ENCODE measurements at places on chromosomes 5 and 9.

DNA sequence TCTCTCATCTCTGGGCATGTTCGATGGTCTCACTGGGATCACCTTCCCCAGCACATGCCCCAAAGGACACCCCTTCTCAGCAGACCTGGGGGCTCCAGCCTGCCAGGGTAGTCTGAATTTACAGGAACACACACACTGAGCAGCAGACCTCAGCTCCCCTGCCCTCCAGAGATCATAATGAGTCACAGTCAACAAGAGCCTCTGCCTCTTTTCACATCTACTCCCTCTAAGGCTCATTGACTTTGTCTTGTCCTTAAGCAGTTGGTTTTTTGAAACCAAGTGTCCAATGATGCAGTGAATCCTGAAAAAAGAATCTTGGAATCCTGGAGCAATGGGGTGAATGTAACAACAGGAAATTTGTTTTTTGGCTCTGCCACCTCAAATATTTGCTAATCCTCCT, 20.8 kb downstream of the GABBR2 start:
- no peak for DNase-seq

DNA sequence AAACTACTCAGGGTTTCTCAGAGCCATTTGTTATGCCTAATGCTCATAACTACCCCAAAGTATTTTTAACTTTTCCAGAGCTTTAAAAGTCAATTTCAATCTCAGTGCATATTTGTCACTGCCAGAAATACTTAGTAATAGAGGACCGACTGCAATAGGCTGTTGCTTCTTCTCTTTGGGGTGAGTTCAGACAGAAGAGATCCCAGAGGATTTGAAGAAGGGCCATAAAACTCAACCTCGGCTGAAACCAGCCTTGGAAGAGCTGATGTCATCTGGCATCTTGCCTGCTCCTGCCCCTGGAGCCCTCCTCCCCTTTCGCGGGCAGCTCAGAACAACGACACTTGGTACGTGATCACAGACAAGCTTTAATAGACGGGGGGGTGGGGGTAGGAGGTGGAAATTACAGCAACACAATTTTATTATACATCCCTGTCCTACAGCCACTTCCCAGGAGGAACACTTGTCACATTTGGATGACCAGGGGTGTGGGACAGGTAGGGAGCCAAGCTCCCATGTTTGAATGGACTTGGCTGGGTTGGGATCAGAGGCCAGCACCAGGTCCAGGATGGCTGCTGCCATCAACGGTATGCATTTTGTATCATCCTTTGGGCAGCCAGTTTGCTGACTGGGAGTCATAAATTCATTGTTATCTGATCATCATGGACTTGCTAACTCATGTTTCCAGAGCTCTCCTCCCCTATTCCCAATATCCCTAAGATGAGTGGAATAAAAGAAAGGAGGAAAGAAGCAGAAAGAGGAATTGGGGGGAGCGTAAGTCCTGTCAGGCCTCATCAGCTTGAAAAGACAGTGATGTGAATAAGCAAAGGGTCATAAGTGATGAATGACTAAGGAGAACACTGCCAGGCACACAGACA, 186.6 kb upstream of the PANK3 start:
- DNase-seq, result no peak

DNA sequence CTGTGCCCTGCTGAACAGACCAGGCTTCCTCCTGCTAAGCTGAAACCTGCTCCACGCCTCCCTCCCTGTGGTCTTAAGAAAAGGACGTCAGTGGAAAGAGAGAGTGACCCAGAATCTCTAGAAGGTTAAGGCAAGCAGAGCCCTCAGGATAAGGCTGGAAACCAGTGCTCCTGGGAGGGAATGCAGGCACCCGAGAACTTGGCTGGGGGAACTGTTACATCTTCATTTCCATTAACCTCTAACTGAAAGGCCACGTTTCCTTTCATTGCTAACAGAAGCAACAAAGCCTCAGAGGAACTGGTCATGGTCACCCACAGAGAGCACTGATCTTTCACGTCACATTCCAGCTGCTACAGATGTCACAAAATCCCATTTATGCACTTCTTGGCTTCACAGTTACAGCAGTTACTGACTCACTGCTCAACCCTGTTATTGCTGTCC, 26.1 kb upstream of the AKNA start:
- no peak for DNase-seq

DNA sequence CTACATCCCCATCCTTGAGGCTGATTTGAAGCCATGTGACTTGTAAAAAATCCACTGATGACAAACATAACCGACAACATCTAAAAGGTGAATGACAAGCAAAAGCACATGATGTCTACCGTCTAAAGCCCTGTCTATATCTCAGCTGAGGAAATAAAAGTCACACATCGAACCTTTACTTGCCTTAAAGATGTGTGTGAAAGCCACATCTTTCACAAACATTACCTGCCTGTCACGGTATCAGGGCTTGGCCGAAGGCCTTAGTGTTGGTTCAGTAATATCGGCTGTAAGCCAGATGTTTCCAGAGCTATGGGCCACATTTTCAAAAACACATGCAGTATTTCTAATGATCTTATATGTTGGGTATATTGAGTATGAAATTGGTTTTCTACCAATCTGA, 125.8 kb downstream of the EFNA5 start:
- no peak for DNase-seq

GRCh38 chr5:67178966-67179365, 17.6 kb downstream of the CD180 start:
- no peak for DNase-seq

GRCh38 chr5:77024490-77024889, 5.7 kb upstream of the AGGF1 start:
- DNase-seq, result no peak

DNA sequence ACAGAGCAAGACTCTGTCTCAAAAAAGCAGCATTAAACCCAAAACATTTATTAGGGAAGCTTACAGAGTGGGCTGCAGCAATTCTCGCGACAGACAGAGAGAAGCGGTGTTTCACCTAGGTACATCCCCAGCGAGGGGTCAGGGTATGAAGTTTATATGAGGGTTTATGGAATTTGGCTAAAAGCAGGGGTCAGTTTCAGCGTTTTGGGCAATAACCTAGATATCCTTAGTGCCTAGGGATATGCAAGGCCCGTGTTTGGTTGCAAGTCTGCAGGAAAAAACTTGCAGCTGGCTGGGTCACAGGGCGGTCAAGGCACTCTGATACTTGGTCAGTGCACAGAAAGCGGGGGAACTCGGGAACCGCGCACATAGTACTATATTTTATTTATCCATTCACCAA, 649 bp upstream of the GLE1 start:
- DNase-seq, result no peak

DNA sequence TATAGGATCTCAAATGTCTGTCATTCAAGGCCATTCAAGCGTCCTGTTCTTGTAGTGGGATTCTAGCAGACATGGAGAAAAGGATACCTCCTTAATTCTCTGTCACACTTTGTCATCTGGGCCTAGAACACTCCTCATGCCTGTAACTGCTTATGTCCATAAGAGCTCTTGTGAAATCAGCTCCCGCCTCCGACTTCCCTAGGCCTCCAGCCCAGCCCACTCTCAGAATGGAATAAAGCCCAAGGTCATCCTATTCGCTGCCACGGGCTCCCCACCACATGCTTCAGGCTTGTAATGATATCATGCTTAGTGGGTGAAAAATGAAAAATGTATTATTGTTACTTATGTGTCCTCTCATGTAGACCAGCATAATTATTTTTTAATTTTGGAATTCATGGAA, 632.5 kb downstream of the ISL1 start:
- no peak for DNase-seq

DNA sequence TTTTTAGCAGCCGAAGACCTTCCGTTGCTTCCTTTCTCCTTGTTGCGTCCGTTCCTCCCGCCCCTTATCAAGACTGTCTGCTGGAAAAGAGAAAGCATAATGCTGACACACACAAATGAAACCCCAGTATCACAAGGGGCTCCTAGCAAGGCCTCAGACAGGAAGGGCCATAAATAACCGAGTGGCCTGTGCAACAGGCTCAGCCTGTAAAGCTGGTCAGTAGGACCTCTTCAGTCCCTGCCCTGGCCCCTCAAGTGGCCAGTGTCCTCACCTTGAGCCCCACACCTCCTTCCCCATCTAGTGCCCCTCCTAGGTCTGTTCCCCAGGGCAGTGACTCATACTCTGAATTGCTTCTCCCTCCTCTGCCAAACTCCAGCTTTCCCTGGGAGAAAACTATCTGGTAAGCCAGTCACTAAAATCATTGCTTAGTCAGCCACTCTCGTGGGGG, 174.6 kb upstream of the IL12B start:
- DNase-seq, result no peak

GRCh38 chr9:26243726-26244125, 565.5 kb upstream of the TUSC1 start:
- no peak for DNase-seq

GRCh38 chr9:131236161-131236560, 40.1 kb downstream of the FAM78A start:
- no peak for DNase-seq

GRCh38 chr9:93642961-93643360, 66.6 kb downstream of the PHF2 start:
- DNase-seq, result no peak

GRCh38 chr5:1468247-1468612, 23.0 kb upstream of the SLC6A3 start:
- DNase-seq, result no peak

DNA sequence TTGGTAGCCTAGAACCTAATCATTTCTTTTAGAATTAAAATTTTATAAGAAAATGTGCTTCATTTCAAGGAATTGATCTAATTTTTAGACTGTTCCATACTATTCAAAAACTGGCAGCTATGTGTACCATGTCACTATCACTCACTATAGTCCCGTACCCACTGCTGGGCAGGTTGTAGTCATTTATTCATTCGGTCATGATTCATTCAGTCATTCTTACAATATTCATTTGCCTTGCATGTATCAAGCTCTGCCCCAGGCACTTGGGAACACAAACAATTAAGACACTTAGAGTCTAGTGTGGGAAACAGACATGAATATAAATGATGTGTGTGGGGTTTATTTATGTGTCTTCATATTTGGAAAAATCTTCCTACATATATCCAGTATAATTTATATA, 26.4 kb downstream of the TDRD7 start:
- no peak for DNase-seq

Measured in activated naive CD8-positive, alpha-beta T cell treated with anti-CD3 and anti-CD28 coated beads, Interleukin-2, amount 50 U/mL, for 16 hours (primary cell).